CD4-positive, alpha-beta T cell treated with Interferon alpha-2 for 1 hour (primary cell): ENCODE measurements at places on chromosomes 4 and X.

GRCh38 chrX:41481264-41482109 lies 34.3 kb downstream of the NYX start:
- DNase-seq, result peak; percentile 5

DNA sequence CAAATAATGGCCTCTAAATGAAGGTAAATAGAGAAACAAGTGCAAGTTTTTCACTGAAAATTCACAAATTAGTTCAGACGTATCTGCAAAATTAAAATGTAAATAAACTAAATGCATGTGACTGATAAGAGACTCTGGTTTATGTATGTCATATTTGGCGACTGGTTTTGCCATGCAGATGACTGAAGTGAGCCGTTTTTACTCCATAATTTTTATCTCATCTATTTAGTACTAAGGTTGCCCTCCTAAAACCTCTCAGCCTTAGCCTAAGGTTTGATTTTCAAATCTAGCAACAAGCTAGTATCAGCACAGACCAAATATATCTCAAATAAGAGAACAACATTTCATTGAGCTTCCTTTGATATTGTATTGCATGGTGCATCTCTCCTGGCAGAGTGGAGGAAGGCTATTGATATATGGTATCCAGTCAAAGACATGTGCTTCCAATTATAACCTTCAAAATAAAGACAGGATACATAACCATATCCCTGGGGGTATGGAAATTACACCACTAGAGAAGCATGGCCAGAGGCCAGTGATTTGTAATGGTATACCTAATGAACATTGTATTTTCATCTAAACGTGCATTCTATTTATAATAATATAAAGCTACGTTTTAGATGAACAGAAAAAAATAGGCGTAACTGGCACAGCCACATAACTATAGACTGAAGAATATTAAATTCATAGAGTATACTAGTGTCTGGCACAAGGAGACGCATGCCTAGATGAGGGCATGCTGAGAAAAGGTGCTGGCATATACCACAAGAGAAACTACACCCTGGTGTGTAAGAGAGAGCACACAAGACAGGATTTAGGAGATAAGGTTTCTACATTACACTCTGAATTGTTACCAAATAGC lies 392.6 kb upstream of the INTU start:
- no peak for DNase-seq

DNA sequence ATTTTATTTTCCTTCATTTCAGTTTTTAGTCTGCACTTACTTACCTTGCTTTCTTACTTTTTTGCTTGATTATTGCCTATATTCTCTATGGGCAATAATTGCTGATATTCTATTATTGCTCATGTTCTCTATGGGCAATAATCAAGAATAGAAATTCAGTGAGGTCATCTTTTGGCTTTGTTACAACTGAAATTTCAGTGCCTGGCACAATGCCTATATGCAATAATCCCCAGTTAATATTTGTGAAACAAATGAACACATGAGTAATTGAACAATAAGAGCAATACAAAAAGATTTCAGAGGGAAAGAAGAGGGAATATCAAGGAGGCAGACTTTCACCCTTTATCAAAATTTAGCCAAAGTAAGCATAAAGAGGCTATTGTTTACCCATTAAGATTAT lies 48.6 kb upstream of the ARSJ start:
- no peak for DNase-seq

DNA sequence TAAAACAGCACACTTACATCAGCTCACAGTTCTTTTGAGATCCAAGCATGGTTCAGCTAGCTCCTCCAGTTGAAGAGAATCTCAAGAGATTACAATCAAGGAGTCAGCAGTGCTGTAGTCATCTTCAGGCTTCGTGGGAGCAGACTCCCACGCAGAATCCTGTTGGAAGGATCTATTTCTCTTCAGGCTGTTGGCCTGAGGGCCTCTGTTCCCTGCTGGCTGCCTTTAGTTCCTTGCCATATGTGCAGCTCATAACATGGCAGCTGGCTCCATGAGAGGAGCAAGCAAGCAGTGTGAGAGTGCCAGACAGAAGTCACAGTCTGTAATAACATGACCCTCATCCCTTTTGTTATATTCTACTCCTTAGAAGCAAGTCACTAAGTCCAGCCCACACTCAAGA lies 168.6 kb downstream of the COX18 start:
- DNase-seq, result no peak

GRCh38 chrX:46039526-46039925 lies 505.7 kb downstream of the ZNF674 start:
- no peak for DNase-seq

DNA sequence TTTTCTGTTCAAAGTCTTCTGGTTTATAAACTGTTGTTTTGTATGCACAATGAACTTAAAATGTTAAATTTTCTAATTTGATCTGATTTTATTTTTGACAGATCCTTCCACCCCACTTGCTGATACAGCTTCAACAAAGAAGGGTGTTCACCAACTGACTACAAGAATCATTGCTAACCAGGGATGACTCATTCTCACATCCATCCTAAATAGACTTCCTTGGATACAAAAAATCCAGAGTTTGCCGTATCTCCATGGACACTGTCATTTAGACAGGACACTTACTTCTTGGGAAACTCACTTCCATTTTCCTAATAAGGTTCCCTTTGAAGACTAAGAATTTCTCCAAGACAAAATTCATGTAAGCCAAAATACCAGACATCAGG lies 111.6 kb upstream of the NWD2 start:
- DNase-seq, result no peak

- no peak for DNase-seq
These were observed 116.4 kb downstream of the CCNG2 start for GRCh38 chr4:77273412-77273811.

GRCh38 chr4:106816496-106816895 lies 219.6 kb downstream of the DKK2 start:
- DNase-seq, result no peak

GRCh38 chr4:95105112-95105511 lies 347.4 kb downstream of the BMPR1B start:
- DNase-seq, result no peak

DNA sequence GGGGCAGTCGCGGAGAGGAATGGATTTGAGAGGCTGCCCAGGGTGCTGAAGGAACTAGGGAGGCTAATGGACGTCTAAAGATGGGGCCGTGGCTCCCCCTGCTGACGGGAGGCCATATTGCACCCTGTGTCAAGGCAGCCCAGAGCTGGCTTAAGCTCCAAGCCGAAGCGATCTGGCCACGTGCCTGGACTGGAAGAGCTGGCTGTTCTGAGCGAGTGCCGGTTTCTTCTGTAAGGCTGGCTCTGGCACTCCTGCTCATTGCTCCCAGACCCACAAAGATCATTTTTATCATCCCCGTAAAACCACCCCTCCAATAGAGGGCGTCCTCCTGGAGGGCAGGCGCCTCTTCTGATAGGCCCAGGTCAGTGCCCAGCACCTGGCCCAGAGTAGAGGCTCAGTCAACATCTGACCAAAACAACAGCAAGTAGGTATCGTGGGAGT lies 5.6 kb downstream of the PNCK start:
- DNase-seq, result peak; percentile 78

DNA sequence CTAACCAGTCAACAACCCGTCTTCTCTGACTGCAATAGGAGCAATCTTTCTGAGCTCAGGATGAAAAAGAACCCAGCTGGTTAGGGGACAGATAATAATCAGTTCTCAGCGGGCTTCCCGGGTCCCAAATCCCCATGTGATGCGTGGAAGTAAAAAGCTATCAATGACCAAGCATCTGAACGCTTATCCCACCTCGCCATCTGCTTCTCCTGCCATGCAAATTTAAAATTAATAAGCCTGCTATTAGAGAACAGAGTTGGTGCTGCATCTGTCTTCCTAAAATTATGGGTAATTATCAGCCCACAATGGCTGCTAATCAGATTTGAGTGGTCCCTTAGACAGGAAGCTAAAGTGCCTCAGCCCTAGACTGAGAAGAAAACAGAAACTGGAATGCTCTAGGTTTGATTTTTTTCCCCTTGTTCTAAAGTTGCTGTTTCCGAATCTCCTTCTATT lies 37.5 kb downstream of the AFAP1 start:
- no peak for DNase-seq

- DNase-seq, result peak; percentile 4
These were observed at the start of gene CDS1 for GRCh38 chr4:84582988-84583875. Gene CDS1 (plus strand): TSS chr4:84583127. CDS start chr4:84583402, 275 bp downstream.

DNA sequence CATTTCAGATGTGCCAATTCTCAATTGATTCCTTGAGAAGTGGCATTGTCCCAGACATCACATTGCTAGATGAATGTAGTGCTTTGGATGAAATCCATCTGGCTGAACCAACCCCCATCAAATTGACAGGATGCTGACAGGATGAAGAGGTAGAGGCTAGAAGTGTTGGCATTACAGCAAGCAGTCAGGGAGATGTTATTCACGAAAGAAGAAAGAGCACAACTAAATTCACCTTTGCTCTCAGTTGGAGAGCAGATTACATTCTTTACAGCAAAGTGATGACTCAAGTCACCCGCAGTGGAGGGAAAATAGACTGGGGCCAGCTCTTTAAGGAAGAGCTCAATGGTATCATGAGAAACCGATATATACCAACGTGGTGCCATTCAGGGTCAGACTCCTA lies 259.6 kb downstream of the C4orf33 start:
- DNase-seq, result no peak

GRCh38 chrX:41449615-41450014 lies 2.5 kb downstream of the NYX start:
- DNase-seq, result no peak

- DNase-seq, result no peak
These were observed 47.3 kb downstream of the JAKMIP1 start for GRCh38 chr4:6152869-6153705.

DNA sequence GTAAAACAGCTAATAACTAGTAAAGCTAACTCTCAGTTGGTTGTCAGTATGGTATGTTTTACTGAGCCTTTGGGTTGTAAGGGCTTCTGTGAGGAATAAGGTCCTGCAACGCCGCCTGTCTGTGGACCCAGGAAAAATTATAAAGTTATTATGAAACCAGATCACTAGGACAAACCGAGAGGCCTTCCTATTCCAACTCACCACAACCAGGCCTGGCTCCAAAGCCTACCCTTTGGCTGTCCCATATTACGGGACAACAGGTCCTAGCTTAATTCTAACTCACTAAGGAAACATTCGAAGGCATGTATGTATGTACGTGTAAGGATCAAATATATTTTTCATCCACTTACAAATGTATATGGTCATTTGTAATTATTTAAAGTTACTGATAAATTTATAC lies 1.4 kb downstream of the ANKRD17 start:
- peak; percentile 69 for DNase-seq
